ENCODE measurements at places on chromosomes 5 and 9. TPM values are rescaled to one million over a fixed set of nuclear protein-coding genes. Genes with fewer than 3 reads are reported as not detected.

- no peak for DNase-seq
Measured at GRCh38 chr5:178143901-178144300, 9.8 kb downstream of the NHP2 start.

The SCGB3A2 gene
- total RNA-seq = 0.24 TPM

DNA sequence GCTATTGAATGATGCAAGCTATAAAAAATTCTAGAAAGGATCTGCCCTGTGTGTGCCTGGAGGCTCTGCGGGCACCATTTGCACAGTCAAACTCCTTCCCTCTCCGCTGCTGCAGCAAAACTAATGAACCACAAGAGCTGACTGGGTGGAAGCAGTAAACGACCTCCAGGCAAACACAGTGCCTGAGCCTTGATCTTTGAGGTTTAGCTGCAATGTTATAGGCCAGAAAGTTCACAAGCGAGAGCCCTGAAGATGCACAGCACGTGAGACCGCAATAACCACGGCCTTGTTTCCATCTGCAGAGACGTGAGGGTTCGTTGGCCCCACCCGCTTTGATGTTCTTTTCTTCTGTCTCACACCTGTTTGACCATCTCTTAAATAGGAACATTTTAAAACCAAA is 69.2 kb upstream of the S1PR3 start:
- DNase-seq = no peak

GRCh38 chr9:20117986-20118385 is 329.1 kb upstream of the SLC24A2 start:
- no peak for DNase-seq

The SVEP1 gene
- 3.9 TPM for total RNA-seq

The CDK7 gene
- total RNA-seq = 9.2 TPM

GRCh38 chr5:149172261-149172660 is 31.0 kb downstream of the ABLIM3 start:
- no peak for DNase-seq

DNA sequence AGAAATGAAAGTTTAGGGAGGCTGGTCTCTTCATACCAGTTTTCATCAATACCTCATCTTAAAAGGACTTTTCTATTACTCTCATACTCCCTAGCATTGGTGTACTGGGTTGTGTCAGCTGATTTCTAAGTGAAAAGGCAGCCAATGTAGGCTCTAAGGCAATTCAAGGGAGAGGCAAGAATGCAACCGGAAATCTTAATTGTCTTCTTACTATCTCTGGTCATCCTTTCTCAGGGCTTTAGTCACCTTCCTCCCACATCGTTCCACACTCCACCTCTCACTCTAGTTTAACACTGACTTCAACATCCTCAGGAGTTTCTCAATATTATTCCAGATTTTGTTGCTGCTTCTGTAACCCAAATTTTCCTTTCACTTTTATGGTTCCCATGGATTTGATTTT is 281.8 kb upstream of the RFX3 start:
- DNase-seq = no peak

Data from pancreas (tissue), 10 donors.